ENCODE measurements at places on chromosomes 4 and X.

DNA sequence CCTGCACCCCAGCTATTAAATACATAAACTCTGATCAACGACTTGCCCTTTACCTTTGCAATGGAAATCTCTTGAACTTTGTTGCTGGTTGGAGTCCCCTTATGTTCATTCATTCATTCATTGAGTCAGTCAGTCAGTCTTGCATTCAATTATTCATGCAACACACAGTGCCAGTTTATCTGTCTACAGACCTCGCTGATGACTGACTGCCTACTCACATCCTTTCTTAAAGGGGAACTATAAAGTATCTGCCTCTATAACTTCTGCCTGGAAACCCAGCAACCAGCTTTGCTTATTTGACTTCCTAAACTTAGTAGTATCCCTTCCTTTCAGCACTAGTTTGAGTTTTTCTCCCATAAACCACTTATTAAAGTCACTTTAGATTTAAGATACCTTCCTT lies 620.8 kb upstream of the ADGRL3 start:
- no peak for DNase-seq

- DNase-seq: no peak
These were observed 59.0 kb upstream of the C1QTNF7 start for GRCh38 chr4:15368856-15369255.

DNA sequence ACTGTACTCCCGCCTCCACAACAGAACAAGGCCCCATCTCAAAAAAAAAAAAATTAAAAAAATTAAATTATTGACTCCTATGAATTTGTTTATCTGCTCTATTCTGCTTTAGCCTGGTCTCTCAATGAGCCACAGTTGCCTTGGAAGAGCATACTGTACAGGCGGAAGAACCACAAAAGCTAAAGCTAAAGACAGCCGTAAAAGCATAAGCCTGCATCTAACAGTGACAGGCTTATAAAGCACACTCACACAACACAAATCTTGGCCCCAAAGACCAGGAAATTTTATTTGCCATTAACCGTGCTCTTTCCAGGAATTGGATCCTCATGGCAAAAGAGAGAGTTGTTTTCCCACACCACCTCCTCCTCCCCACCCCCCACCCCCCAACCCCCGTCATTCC lies 53.5 kb upstream of the KLF3 start:
- DNase-seq: no peak

- peak; percentile 29 for DNase-seq
These were observed 106.6 kb upstream of the ATP6AP2 start for GRCh38 chrX:40474205-40474626.

GRCh38 chrX:68254738-68255645 lies 178.3 kb downstream of the OPHN1 start:
- no peak for DNase-seq

- DNase-seq: no peak
These were observed 26.7 kb downstream of the DYNLT3 start for GRCh38 chrX:37820646-37821045.

DNA sequence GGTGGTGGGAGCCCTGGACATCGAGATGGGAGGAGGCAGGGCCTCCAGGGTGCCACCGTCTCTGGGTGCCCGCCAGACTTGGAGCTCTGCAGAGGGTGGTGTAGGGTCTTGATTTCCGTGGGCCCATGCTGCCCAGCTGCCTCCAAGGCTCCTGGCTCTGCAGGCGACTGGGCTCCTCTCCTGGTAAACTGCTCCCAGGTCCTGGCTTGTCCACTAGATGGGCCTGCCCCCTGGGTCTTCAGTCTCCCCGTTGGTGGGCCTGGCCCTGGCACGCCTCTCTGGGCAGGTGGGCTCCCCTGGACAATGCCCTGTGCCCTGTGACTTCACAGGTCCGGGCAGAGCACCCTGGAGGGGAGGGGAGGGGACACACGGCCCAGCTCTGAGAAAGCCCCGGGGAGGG lies 7.7 kb downstream of the FGFR3 start:
- DNase-seq: no peak

GRCh38 chr4:121822796-121823504 lies 733 bp downstream of the CCNA2 start:
- DNase-seq: no peak

- DNase-seq: no peak
These were observed 167.7 kb downstream of the PJA1 start for GRCh38 chrX:68997511-68997910.

DNA sequence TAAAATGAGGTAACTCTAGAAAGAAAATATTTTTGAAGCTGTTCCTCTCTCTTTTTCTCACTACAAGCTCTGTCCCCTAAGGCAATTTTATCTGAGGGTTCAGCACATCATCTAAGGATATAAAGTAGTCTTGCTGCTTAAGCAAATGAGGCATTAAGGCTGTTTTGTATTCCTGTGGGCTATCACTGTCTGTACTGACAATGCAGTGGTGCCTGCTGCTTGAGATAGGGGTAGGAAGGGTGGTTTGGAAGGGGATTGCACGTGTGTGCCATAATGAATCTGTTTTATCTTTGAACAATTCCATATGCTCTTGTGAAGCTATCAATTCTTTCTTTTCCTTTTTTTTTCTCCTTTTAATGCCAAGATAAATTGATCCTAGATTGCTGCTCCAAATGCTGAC lies 128.0 kb upstream of the ATOH1 start:
- no peak for DNase-seq

DNA sequence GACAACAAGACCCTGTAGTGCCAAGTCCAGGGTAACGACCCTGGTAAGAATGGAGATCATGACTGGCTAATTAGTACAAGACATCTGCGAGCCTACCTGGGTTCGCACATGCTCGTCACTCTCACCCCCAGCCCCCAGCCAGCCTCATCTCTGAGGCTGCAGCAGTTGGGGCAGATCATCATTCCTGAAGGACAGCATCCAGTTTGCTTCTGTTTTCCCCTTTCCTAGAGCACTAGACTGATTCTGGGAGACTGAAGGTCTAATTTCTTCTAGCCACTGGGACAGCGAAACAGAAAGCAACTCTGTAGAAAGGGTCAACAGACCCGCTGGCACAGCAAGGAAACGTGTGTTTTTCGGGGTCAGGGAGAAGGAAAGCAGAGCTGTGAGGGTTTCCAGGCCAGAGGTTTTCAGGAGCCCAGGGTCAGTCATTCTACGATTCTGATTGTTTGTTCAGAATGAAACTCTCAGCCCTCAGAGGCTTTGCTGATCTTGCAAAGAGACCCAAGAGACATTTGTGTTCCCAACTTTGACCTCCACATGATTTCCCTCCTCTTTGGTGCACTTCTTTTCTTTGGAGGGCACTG lies 343.1 kb upstream of the NOCT start:
- DNase-seq: no peak

GRCh38 chr4:74623041-74623440 lies 171.3 kb downstream of the BTC start:
- no peak for DNase-seq

GRCh38 chrX:51804741-51805140 lies 61.5 kb downstream of the GSPT2 start:
- no peak for DNase-seq

DNA sequence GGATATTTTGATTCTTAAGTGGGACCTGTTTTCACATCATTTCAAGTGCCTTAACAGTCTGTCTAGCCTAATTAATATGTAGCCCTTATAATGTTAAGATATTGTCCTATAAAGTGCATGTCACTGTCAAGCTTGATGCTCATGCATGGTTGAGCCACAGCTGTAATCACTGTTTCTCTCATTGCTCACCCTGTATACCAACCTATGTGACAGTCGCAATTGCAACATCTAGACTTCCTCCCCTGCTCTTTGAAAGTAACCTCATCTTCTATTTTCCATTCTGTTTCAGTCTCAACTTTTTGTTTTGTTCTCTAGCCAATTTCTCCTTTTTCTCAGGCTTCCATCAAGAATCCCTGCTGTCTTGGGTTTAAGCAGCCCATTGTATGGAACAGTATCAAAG lies 24.4 kb upstream of the MSL3 start:
- DNase-seq: no peak

DNA sequence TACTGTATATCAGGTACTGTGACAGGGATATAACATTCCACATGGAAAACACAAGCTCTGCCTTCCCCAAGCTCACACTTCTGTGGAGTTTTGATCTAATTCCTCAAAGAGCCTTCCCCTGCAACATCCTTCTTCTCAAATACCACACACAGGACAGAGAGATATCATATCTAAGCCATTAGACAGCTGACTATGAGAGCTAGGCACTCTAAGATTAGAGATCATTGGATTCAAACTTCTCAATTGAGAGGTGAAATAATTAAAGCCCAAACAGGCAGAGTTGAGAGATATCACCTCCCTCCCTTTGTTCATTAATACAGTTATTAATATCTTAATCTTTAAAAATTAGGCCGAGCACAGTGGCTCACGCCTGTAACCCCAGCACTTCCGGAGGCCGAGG lies 25.0 kb downstream of the TEC start:
- DNase-seq: no peak

- DNase-seq: no peak
These were observed 98.6 kb upstream of the NR3C2 start for GRCh38 chr4:148540622-148541326.
